ENCODE measurements at places on chromosomes 4 and X.

DNA sequence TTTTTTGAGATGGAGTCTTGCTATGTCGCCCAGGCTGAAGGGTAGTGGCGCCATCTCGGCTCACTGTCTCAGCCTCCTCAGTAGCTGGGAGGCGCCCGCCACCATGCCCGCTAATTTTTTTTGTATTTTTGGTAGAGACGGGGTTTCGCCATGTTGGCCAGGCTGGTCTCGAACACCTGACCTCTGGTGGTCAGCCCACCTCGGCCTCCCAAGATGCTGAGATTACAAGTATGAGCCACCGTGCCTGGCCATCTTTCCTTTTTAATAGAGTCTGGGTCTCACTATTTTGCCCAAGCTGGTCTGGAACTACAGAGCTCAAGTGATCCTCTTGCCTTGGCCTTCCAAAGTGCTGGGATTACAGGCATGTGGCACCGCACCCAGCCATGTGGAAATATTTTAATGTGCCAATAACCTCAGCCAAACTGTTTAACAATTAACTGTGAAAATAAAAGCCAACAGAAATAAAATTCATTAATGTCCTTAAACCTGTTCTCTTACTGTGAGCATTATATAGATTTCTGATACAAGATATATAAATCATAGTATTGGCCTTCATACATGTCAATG is 16.3 kb downstream of the PDS5A start:
- DNase-seq, result no peak
- no peak overlapping the region for H3K27ac ChIP-seq
- H3K4me3 ChIP-seq, result no peak overlapping the region

DNA sequence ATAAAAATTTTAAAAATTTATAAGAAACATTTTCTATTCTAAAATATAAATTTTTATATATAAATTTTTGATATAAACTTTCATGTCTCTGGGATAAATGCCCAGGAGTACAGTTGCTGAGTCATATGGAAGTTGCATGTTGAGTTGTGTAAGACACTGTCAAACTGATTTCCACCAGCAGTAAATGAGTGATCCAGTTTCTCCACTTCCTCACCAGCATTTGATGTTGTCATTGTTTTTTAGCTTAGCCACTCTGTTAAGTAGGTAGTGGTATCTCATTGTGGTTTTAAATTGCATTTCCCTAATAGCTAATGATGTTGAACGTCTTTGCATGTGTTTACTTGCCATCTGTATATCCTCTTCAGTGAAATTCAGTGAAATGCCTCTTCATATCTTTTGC is 66.5 kb downstream of the MAMLD1 start:
- H3K4me3 ChIP-seq, result no peak overlapping the region
- no peak overlapping the region for H3K27ac ChIP-seq
- H3K4me1 ChIP-seq, result no peaks in the 10 kb centered on the region
- no peaks in the 10 kb centered on the region for H3K36me3 ChIP-seq
- no peak for DNase-seq

- H3K4me3 ChIP-seq, result no peak overlapping the region
- H3K27ac ChIP-seq, result no peak overlapping the region
- H3K36me3 ChIP-seq, result no peaks in the 10 kb centered on the region
- H3K4me1 ChIP-seq, result no peaks in the 10 kb centered on the region
- H3K27me3 ChIP-seq, result no peaks in the 10 kb centered on the region
Measured at GRCh38 chr4:186131935-186132334, 27.4 kb downstream of the FAM149A start.

DNA sequence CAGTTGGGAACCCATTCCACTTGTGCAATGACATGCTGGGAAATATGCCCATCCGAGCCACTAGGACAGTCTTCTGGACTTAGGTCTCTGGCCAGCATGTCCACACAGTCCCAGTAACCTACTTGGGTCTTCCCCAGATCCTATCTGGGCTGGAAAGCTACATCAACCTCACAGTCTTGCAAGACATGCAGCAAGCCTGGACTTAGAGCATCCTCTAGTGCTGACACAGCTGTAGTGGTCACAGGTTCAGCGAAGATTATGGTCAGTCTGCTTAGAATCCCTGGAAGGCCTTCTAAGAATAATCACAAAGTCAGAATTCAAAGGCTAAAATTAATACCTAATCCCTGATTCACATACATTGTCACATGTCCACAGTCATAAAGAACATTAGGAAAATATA is 842.7 kb downstream of the STPG2 start:
- DNase-seq, result no peak
- no peaks in the 10 kb centered on the region for H3K4me1 ChIP-seq
- H3K27me3 ChIP-seq, result no peaks in the 10 kb centered on the region
- H3K4me3 ChIP-seq, result no peak overlapping the region
- H3K36me3 ChIP-seq, result no peaks in the 10 kb centered on the region

- no peaks in the 10 kb centered on the region for H3K27me3 ChIP-seq
- no peak for DNase-seq
- H3K4me1 ChIP-seq, result no peaks in the 10 kb centered on the region
- H3K36me3 ChIP-seq, result no peaks in the 10 kb centered on the region
- no peak overlapping the region for H3K4me3 ChIP-seq
- H3K27ac ChIP-seq, result no peak overlapping the region
Measured at GRCh38 chr4:2981256-2981819, 18.0 kb downstream of the GRK4 start.

- no peaks in the 10 kb centered on the region for H3K4me1 ChIP-seq
- no peaks in the 10 kb centered on the region for H3K27me3 ChIP-seq
- no peaks in the 10 kb centered on the region for H3K36me3 ChIP-seq
- H3K4me3 ChIP-seq, result no peak overlapping the region
- H3K27ac ChIP-seq, result no peak overlapping the region
Measured at GRCh38 chr4:21890231-21890630, 58.3 kb downstream of the KCNIP4 start.

Measured in upper lobe of left lung (tissue), 6 donors.